ENCODE measurements at places on chromosomes 5 and 9. TPM values are rescaled to one million over a fixed set of nuclear protein-coding genes. Genes with fewer than 3 reads are reported as not detected.

DNA sequence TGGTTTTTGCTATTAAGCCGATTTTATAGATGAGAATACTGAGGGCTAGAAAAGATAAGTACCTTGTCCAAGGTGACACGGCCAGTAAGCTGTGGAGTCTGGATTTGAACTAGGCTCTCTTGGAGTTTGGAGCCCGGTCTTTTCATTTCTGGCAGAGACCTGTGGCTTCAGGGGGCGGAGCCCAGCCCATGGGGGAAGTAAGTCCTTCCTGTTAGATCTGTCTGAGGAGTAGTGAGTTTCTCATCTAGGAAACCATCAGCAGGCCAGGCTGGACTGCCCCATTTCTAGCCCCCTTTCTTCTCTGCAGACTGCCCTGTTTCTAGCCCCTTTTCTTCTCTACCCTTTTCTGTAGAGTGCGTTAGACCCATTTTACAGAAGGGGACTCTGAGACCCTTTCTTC, 521 bp upstream of the PTGS1 start:
- peaks cover 7% of the 10 kb centered on the region for H3K4me1 ChIP-seq
- H3K27me3 ChIP-seq, result peaks cover 35% of the 10 kb centered on the region
- H3K36me3 ChIP-seq, result no peaks in the 10 kb centered on the region
- no peak overlapping the region for H3K27ac ChIP-seq
- DNase-seq, result no peak
- H3K4me3 ChIP-seq, result no peak overlapping the region

GRCh38 chr9:84404095-84404686, 63.6 kb upstream of the SLC28A3 start:
- H3K4me1 ChIP-seq, result no peaks in the 10 kb centered on the region
- H3K4me3 ChIP-seq, result no peak overlapping the region
- peak; percentile 31 for DNase-seq
- H3K36me3 ChIP-seq, result no peaks in the 10 kb centered on the region

DNA sequence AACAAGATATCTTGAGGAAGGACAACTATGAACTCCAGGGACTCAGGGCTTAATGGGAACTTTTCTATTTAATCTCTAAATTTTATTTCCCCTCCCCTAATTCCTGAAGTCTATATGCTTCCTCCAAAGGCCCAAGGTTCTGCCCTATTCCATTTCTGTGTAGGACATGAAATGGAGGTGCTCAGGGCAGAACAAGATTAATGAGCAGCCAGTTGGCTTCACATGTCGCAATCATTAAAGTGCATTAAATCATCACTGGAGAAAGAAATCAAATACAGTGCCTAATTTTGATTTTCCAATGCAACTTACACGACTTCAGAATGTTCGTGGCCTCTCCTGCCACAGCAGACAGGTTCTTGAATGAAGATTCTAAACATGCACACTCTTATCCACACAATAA, 862.1 kb downstream of the PTPRD start:
- H3K27me3 ChIP-seq, result no peaks in the 10 kb centered on the region
- no peak for DNase-seq
- H3K4me1 ChIP-seq, result no peaks in the 10 kb centered on the region
- H3K27ac ChIP-seq, result no peak overlapping the region
- no peak overlapping the region for H3K4me3 ChIP-seq

DNA sequence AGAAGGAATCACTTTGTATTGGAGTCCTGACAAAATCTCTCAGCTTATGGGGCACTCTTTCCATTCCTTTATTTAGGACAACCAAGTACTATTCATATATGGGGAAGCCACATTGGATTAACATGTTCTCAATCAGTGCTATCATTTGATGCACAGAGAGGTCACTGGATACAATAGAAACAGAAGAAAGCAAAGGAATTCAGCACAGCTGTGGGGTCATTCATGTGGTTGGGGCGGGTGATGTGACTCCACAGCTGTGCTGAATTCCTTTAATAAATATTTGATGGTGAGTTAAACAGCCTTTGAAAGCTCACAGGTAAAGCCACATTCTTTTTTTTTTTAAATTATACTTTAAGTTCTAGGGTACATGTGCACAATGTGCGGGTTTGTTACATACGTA, 854 bp upstream of the TEX48 start:
- no peak overlapping the region for H3K4me3 ChIP-seq
- H3K27me3 ChIP-seq, result peaks cover 2% of the 10 kb centered on the region
- no peak for DNase-seq
- no peaks in the 10 kb centered on the region for H3K36me3 ChIP-seq

GRCh38 chr5:52777186-52777585, 10.5 kb upstream of the ITGA1 start:
- H3K4me1 ChIP-seq, result peaks cover 30% of the 10 kb centered on the region
- DNase-seq, result no peak
- no peaks in the 10 kb centered on the region for H3K27me3 ChIP-seq

GRCh38 chr5:9468060-9468388, 77.9 kb downstream of the SEMA5A start:
- H3K4me3 ChIP-seq, result no peak overlapping the region

DNA sequence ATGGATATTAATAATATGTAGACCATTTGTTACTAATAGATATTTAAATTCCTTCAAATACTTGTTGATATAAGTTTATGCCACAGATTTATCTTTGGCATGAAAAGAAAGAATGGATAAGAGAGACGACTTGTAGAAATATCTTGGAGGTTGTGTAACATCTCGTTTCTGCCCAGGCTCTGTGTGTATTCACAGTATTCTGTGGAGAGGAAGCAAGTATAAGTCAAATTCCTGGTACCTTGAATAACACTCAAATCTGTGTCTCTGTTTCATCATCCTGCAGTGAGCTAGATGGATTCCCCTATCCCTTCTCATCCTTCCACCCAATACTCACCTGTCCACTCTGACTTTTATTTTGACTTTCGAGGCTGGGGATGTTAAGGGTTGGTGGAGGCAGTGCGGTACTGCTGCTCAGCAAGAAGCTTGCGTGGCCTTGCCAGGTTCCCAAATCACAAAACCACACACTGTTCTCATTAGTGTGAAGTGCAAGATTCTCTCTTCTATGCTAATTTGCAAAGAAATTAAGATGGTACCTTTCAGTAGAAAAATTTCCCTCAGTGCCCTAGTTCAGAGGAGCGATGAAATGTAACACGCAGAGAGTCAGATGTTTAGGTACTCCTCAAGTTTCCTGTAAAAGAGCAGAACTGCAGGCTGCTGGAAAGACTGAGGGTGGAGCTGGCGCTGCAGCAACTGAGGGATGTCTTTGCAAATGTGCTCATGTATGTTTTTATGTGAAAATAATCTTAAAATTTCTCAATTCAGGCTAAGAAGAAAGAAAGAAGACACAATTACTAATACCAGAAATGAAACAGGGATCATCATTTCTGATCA, 42.6 kb upstream of the ANKRD18A start:
- no peaks in the 10 kb centered on the region for H3K4me1 ChIP-seq
- H3K4me3 ChIP-seq, result no peak overlapping the region
- DNase-seq, result no peak
- no peaks in the 10 kb centered on the region for H3K36me3 ChIP-seq
- no peak overlapping the region for H3K27ac ChIP-seq

- no peaks in the 10 kb centered on the region for H3K36me3 ChIP-seq
- H3K27ac ChIP-seq, result no peak overlapping the region
Observed at GRCh38 chr5:82480331-82480730, 202.2 kb upstream of the RPS23 start.

- H3K4me3 ChIP-seq, result no peak overlapping the region
- H3K27me3 ChIP-seq, result peaks cover 2% of the 10 kb centered on the region
- no peak overlapping the region for H3K27ac ChIP-seq
- no peak for DNase-seq
Observed at GRCh38 chr5:100275631-100276030, 259.5 kb upstream of the FAM174A start.

DNA sequence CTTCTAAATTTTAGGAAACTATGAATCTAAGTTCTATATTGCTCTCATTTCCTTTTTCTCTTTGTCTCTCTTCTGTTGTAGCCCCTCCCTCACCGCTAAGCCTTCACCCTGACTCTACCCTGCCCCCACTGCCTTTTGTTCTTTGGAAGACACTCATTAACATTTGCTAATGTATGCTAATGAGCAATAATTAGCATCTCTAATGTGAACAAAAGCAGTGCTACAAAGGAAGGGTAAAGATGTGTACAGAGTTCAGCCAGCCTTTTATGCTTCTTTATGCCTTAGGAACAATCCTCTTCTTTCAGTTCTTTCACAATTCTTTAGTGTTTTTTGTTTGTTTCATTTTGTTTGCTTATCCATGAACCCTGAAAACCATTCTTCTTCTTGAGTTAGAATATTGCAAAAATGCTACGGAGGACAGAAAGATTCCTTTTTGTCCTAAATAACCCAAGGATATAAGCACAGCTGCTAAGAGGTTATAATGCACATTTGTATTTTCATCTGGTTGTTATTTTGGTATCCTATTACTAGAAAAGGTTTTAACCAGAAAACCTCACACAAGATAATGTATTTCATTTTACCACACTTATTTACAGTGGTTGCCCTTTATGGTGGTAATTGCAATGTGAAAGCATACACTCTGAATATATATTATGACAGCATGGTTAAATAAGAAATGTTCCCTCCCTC, 159.3 kb downstream of the TMC1 start:
- H3K4me3 ChIP-seq, result no peak overlapping the region
- no peaks in the 10 kb centered on the region for H3K4me1 ChIP-seq
- no peak overlapping the region for H3K27ac ChIP-seq

GRCh38 chr5:62341783-62342475, 35.9 kb downstream of the KIF2A start:
- no peaks in the 10 kb centered on the region for H3K27me3 ChIP-seq
- H3K27ac ChIP-seq, result peak overlapping the region; percentile 44
- H3K4me3 ChIP-seq, result no peak overlapping the region

DNA sequence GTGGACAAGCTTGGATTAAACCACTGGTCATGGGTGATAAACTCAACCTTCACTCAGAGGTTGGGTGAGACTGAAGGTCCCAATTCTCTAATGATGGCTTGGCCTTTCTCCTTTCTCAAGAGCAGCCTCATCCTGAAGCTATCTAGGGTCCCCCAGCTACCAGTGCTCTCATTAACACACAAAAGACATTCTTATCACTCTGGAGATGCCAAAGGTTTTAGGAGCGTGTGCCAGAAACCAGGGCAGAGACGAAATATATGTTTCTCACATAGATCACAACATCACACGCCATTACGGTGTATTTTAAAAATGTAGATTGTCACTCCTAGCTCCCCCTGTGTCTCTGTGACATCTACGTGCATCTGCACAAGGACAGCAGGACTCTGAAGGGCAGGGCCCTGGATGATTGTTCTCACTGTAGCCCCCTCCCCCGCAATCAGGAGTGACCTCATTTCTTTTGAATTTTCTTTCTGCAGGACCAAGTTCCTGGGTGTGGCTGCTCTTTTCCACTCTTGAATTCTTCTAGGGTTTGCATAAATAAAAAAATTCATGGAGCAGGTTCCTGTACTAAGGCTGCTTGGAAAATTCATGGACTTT, 311.3 kb downstream of the GADD45G start:
- H3K36me3 ChIP-seq, result no peaks in the 10 kb centered on the region
- H3K27me3 ChIP-seq, result peaks cover 2% of the 10 kb centered on the region
- H3K4me3 ChIP-seq, result no peak overlapping the region
- H3K4me1 ChIP-seq, result peaks cover 4% of the 10 kb centered on the region
- no peak overlapping the region for H3K27ac ChIP-seq

- peak overlapping the region; percentile 99 for H3K27ac ChIP-seq
- no peak for DNase-seq
- H3K27me3 ChIP-seq, result no peaks in the 10 kb centered on the region
- peaks cover 2% of the 10 kb centered on the region for H3K36me3 ChIP-seq
Observed at GRCh38 chr9:6758248-6758497, 400 bp downstream of the KDM4C start.

- peaks cover 20% of the 10 kb centered on the region for H3K4me1 ChIP-seq
- no peak for DNase-seq
- H3K27ac ChIP-seq, result no peak overlapping the region
Observed at GRCh38 chr5:72822944-72823343, 6.5 kb downstream of the TNPO1 start.

DNA sequence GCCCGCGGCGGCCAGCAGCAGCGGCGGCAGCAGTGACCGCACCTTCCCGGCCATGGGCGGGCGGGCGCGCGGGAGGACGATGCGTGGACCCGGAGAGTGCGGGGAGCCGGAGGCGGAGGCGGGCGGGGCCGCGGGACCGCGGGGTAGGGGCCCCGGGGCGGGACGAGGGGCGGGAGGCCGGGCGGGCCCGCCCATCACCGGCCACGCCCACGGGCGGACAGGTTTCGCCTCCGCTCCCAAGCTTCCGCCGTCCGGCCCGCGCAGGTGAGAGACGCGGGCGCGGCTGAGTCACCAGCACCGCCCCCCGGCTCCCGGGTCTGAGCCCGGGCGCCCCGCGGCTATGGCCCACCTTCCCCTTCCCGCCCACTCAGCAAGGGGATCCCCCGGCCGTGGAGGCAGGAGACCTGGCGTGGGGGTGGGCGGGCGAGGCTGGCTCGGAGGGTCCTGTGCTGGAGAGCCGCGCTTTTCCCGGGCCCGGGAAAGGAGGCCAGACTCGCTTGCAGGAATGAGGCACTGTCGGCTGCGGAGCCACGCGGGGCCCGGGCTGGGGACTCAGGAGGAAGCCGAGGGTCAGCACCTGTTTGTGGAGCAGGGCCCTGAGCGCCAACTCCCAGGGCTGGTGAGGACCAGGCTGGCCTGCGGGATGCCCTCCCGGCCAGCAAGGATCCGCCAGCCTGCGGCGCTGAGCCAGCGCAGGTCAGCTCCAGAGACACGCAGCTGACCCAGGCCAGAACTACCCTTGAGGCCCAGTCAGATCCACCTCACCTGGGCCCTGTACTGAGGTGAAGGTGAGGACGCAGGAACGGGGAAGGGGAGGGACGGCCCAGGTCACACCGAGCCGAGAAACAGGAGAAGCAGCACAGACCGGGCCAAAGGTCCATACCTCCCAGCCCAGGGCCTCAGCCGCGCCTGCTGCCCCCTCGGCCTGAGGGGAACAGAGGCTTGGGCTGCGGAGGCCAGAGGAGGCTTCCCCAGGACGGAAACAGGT, at the start of gene ENTPD2:
TSS of gene ENTPD2 (minus strand) at position 118 of the 988 bp plus-strand sequence. CDS start at position 54, 64 bp downstream.
- peaks cover 5% of the 10 kb centered on the region for H3K4me1 ChIP-seq
- H3K27ac ChIP-seq, result no peak within 1 kb of the TSS
- peak; percentile 53 for DNase-seq
- peaks cover 17% of the 10 kb centered on the region for H3K27me3 ChIP-seq

DNA sequence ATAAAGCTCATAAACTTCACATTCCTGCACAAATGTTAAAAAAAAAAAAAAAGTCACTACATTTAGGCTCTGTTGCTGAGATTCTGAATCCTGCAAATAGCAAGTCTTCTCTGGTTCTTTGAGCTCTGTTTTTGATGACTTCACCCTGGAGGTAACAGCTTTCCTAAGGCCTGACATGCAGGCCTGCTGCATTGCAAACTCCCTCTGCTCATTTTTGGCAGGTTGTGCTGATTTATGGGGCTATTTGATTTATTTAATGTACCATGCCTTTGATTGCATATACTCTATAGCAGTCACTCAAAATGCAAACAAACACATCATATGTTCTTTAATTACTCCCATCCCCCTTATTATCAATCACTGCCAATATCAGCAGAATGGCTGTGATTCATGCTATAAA, 416.1 kb upstream of the IZUMO3 start:
- H3K4me3 ChIP-seq, result no peak overlapping the region
- H3K27me3 ChIP-seq, result no peaks in the 10 kb centered on the region
- DNase-seq, result no peak
- H3K27ac ChIP-seq, result no peak overlapping the region

DNA sequence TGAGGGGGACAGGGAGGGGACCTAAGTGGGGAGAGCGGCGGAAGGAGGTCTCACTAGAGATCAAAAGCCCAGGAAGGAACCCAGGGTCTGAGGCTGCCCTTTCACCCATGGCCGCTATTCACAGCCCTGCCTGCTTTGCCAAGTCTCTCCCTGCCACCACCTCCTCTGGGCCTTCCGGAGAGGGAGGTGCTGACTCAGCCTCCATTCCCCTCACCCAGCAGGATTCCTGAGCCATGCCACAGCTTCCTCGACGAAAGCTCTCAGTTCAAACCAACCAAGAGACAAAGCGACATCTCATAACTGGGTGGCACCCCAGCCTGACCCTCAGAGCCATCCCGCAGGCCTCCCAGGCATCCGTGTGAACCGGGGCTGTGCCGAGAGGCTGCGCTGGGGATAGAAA, 36.7 kb downstream of the PAX5 start:
- peaks cover 3% of the 10 kb centered on the region for H3K4me1 ChIP-seq

The IGIP gene
- 1.6 TPM for total RNA-seq

The IFNK gene
- not detected for total RNA-seq

The ANKRD34B gene
- 0.10 TPM for total RNA-seq

Measured in activated naive CD4-positive, alpha-beta T cell treated with anti-CD3 and anti-CD28 coated beads for 36 hours (primary cell).